ENCODE measurements at places on chromosomes 5 and 9.

GRCh38 chr5:27705661-27706060 is 667.3 kb upstream of the CDH9 start:
- DNase-seq = no peak

- DNase-seq = no peak
These were observed 4.0 kb upstream of the VCAN start for GRCh38 chr5:83467371-83468035.

- peak; percentile 52 for DNase-seq
These were observed 10.0 kb upstream of the C5 start for GRCh38 chr9:121059998-121060636.

- no peak for DNase-seq
These were observed 3.7 kb upstream of the EGR1 start for GRCh38 chr5:138461343-138462125.

DNA sequence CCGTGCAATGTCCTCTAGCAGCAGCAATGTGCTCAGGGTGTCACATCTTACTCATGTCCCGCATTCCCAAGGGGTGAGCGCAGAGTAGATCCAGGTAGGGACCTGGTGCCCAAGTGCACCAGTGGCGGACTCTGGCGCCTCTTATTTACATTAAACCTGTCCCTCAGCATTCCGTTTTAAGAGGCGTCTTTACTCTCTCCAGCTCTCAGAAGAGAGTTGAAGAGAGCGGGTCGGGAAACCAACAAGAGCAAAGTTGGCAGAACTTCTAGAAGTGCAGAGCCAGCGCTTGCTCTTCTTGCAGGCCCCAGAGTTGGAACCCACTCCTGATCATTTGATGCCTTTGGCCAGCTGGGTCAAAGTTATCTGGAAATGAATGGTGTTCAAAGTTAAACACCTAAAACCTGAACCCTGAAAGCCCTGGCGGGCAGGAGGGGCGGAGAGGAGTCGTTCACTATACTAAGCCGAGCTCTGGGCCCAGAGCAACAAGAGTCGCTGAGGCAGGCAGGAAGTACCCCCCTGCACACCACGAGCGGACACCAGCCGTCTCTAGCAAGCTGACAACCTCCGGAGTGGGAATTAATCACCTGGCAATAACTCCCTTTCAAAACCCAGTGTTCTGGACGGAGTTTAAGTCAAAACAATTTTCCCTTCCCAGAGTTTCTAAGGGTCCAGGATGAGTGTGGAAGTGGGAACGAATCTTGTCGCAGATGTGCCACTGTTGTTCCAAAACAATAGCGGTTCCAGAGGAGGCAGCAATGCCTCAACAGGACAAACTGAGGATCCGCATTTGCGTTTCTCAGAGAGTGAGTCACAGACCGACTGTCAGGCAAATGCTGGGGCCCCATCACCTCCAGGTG is 122.8 kb downstream of the TMEM161B start:
- no peak for DNase-seq

GRCh38 chr5:39083968-39084367 is 9.8 kb upstream of the RICTOR start:
- no peak for DNase-seq

GRCh38 chr5:159582756-159583541 is 252.7 kb upstream of the IL12B start:
- DNase-seq = no peak

Data from naive thymus-derived CD8-positive, alpha-beta T cell (primary cell).